COR-L47 (cell line): ENCODE measurements at places on chromosomes 5 and 9.
A peak's percentile ranks its signal among the peaks of the same experiment; 100 is the strongest.

DNA sequence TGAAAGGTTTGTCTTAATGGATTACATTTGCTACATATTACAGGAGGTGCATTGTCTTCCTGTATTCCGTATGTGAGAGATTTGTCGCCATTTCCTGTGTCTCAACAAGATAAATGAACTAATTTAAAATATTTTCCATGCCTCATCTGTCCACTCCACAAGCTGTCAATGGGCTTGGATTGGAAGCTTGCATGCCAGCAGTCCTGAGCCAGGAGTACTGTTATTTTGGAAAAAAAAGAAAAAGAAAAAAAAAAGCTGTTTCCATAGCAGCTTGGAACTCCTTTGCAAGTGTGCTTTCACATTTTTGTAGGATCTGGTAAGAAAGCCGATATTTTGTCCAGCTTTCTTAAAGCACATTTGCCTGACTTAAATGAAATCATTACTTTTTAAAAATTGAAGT is 330.8 kb downstream of the KDM4C start:
- DNase-seq, result no peak

GRCh38 chr9:136815422-136815782 is 7.7 kb downstream of the RABL6 start:
- no peak for DNase-seq

GRCh38 chr5:124738681-124739633 is 7.5 kb downstream of the ZNF608 start:
- DNase-seq, result peak; percentile 78

- DNase-seq, result no peak
Observed at GRCh38 chr5:67908126-67908765, 307.3 kb upstream of the PIK3R1 start.

DNA sequence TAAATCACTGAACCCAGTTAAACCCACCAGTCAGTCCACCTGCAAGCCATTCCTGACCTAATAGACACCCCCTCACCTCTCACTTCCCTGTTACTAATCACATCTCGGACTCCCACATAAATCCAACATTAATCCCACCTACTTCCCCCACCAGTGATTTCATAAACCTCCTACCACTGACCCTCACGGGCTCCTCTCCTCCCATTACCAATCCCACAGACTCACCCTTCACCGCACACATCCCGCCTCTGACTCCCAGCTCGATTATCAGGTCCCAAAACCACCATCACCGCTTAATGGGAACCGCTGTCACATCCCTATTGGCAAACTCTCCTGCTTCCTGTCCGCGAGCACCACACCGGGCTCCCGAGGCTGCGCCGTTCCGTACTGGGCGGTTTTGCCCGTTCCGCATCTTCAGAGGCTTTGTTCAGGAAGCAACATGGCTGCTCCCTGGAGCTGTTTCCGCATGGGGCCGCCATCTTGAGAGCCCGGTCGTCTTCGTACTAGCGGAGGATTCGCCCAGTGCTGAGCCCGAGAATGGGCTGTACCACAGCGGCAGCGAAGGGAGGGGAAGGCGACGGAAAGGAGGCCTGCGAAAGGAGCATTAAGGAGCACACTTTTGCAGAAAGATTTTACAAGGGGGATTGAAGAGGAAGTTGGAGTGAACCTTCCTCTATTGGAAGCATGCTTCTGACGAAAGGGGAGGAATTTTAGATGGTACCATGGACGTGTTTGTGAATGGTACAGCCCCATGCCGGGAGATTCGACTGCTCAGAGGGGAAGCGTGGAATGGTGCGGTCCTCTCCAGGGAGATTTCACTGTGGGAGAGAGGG is at the start of gene ZNF300:
Gene ZNF300 (minus strand): TSS at position 502 of the 833 bp plus-strand sequence. CDS start 1,825 bp downstream, outside the sequence.
- DNase-seq, result peak; percentile 87
